ENCODE measurements at places on chromosomes 6 and 20. TPM values are rescaled to one million over a fixed set of nuclear protein-coding genes. Genes with fewer than 3 reads are reported as not detected.

GRCh38 chr6:38933426-38933825 is 115.2 kb upstream of the GLP1R start:
- no peaks in the 10 kb centered on the region for H3K4me1 ChIP-seq
- H3K27ac ChIP-seq, result no peak overlapping the region
- no peak overlapping the region for H3K4me3 ChIP-seq
- no peaks in the 10 kb centered on the region for H3K36me3 ChIP-seq

Gene PACRG
- total RNA-seq, result not detected

- no peaks in the 10 kb centered on the region for H3K4me1 ChIP-seq
- H3K4me3 ChIP-seq, result no peak overlapping the region
- H3K27ac ChIP-seq, result no peak overlapping the region
- H3K36me3 ChIP-seq, result no peaks in the 10 kb centered on the region
These were observed 323.2 kb upstream of the MAN1A1 start for GRCh38 chr6:119672725-119673124.

DNA sequence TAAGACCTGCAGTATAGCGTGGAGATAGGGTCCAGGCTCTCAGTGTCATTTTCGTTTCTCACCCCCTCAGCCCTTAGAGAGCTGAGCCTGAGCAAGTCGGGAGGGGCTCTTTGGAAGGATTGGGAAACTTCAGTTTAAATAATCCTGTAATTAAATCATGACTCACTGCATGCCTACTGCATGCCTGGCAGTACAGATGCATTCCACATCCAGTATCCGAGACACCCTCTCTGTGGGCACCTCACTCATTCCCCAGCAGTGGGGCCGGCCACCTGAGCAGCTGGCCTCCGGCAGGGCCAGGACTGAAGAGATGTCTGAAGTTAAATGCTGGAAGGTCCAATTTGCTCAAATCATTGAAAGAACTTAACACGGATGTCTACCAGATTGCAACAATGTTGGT is 316.6 kb downstream of the THBS2 start:
- no peak overlapping the region for H3K27ac ChIP-seq
- peaks cover 30% of the 10 kb centered on the region for H3K27me3 ChIP-seq
- no peaks in the 10 kb centered on the region for H3K36me3 ChIP-seq
- no peak overlapping the region for H3K4me3 ChIP-seq

Gene TGM2
- not detected for total RNA-seq

DNA sequence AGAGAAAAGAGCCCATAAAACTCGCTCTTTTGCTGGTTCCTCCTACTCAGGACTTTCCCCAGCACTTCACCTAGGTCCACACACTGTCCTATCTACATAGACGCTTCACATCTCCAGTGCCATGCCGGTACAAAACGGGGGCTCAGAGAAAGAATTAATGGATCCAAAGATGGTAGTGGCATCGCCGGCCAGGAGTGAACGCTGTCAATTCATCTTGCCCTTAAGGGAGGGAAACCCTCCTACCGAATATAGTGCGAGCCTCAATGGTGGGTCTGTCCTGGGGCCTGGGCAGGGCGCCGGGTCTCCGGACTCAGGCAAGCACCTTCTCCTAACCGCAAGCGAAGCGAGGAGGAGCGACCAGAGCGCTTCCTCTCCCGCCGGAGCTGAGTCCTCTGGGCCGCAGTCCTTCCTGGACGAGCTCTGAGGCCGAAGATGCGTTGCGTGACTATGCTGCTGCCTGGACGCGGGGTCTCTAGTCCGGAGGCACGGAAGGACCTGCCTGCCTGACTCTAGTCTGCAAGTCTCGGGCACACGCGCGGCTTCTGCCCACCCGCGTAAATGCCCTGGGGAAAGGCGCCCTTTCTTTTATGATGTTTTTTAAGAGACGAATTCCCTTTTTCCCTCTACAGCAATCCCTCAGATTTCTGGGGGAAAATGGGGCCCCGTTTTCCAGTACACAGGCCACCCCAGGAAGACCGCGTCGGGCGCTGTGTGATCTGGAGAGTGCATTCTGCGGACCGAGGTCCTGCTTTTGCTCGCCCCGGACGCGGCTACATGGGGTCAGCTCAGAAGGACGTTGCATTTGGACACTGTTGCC is 100.1 kb upstream of the PRDM1 start:
- H3K4me3 ChIP-seq, result peak overlapping the region; percentile 30
- H3K27ac ChIP-seq, result no peak overlapping the region
- no peak for DNase-seq
- H3K4me1 ChIP-seq, result peaks cover 9% of the 10 kb centered on the region

GRCh38 chr20:43590392-43591303 is at the start of gene IFT52:
IFT52 (plus strand) TSS chr20:43590937; CDS start chr20:43594699, 3,762 bp downstream.
- peaks cover 13% of the 10 kb centered on the region for H3K4me1 ChIP-seq
- peak within 1 kb of the TSS; percentile 93 for H3K27ac ChIP-seq
- no peaks in the 10 kb centered on the region for H3K27me3 ChIP-seq
- peak within 1 kb of the TSS; percentile 82 for H3K4me3 ChIP-seq

GRCh38 chr6:148432462-148433195 is 90.0 kb downstream of the SASH1 start:
- H3K36me3 ChIP-seq, result no peaks in the 10 kb centered on the region
- no peak overlapping the region for H3K4me3 ChIP-seq
- no peak overlapping the region for H3K27ac ChIP-seq

- H3K4me3 ChIP-seq, result peak overlapping the region; percentile 87
- H3K4me1 ChIP-seq, result peaks cover 56% of the 10 kb centered on the region
- H3K36me3 ChIP-seq, result peaks cover 20% of the 10 kb centered on the region
These were observed 371 bp downstream of the HMGN4 start for GRCh38 chr6:26538572-26538902.

DNA sequence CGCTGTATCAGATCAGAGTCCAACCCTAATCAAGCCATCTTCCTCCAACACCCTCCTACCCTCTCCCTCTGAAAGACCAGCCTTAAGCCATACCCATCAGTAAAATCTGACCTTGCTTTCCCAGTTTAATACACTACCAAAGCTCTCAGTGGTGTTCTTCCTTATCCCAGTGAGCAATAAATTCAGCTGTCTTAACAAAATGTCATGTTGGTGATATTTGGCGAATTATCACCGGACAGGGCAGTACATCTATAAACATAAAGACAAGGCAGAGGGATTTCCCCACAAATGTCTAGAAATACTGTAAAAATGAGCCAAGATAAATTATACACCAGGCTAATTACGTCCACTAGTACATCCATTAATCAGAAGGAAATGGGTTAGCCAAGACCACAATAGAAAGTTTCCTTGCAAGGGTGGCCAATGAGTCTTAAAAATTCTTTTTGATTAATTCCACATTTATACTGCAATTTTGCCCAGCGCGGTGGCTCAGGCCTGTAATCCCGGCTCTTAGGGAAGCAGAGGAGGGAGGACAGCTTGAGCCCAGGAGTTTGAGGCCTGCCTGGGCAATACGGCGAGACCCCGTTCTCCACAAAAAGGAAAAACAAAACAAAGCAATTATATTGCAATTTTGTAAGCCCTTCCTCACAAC is 905 bp downstream of the RARS2 start:
- DNase-seq, result no peak
- H3K4me3 ChIP-seq, result peak overlapping the region; percentile 90
- peak overlapping the region; percentile 83 for H3K27ac ChIP-seq
- no peaks in the 10 kb centered on the region for H3K27me3 ChIP-seq
- H3K4me1 ChIP-seq, result peaks cover 61% of the 10 kb centered on the region

Gene ATF6B
- total RNA-seq, result 68.2 TPM

DNA sequence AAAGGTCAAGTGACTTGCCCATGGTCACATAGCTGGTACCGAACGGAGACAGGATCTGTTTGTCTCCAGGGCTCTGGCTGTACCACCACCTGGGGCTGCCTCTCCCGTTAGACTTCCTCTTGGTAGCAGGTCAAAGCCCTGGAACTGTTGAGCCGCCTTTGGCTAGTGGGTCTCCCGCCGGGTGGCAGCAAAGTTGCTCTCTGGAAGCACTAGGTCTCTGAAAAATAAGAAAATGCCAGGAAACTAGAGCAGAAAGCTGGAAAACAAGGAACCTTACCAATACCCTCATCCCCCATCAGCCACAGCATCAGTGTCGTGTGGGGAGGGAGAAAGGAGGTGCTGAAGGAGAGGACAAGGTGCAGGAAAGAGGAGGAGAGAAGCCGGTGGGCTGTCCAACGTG is 291.0 kb upstream of the SUPT3H start:
- no peak overlapping the region for H3K4me3 ChIP-seq
- H3K27ac ChIP-seq, result no peak overlapping the region
- DNase-seq, result no peak
- H3K4me1 ChIP-seq, result peaks cover 14% of the 10 kb centered on the region
- peaks cover 1% of the 10 kb centered on the region for H3K36me3 ChIP-seq
- peaks cover 9% of the 10 kb centered on the region for H3K27me3 ChIP-seq

Gene SYNDIG1
- total RNA-seq, result not detected

- peaks cover 4% of the 10 kb centered on the region for H3K4me1 ChIP-seq
- no peak overlapping the region for H3K27ac ChIP-seq
- H3K36me3 ChIP-seq, result no peaks in the 10 kb centered on the region
- DNase-seq, result no peak
These were observed 4.8 kb downstream of the TGM6 start for GRCh38 chr20:2385496-2385895.

Gene PRSS16
- total RNA-seq, result 1.3 TPM

Gene KIF25
- total RNA-seq, result not detected

Gene VARS1
- total RNA-seq, result 161 TPM

Gene TINAG
- not detected for total RNA-seq

GRCh38 chr6:2876210-2877056 is 26.7 kb downstream of the SERPINB9 start:
- peak overlapping the region; percentile 80 for H3K27ac ChIP-seq
- H3K27me3 ChIP-seq, result no peaks in the 10 kb centered on the region
- peaks cover 7% of the 10 kb centered on the region for H3K36me3 ChIP-seq
- DNase-seq, result no peak
- peaks cover 80% of the 10 kb centered on the region for H3K4me1 ChIP-seq
- H3K4me3 ChIP-seq, result peak overlapping the region; percentile 75

- H3K36me3 ChIP-seq, result no peaks in the 10 kb centered on the region
- peaks cover 3% of the 10 kb centered on the region for H3K4me1 ChIP-seq
- no peak for DNase-seq
- no peak overlapping the region for H3K27ac ChIP-seq
- H3K27me3 ChIP-seq, result no peaks in the 10 kb centered on the region
These were observed 52.8 kb upstream of the FILIP1 start for GRCh38 chr6:75546381-75546780.

- H3K36me3 ChIP-seq, result no peaks in the 10 kb centered on the region
- peaks cover 3% of the 10 kb centered on the region for H3K27me3 ChIP-seq
- no peaks in the 10 kb centered on the region for H3K4me1 ChIP-seq
- H3K27ac ChIP-seq, result no peak overlapping the region
These were observed 609 bp downstream of the MYL9 start for GRCh38 chr20:36541768-36542488.

GRCh38 chr6:56383160-56383559 is 135.8 kb upstream of the COL21A1 start:
- no peaks in the 10 kb centered on the region for H3K27me3 ChIP-seq
- H3K27ac ChIP-seq, result no peak overlapping the region
- no peak for DNase-seq
- no peak overlapping the region for H3K4me3 ChIP-seq
- no peaks in the 10 kb centered on the region for H3K4me1 ChIP-seq

DNA sequence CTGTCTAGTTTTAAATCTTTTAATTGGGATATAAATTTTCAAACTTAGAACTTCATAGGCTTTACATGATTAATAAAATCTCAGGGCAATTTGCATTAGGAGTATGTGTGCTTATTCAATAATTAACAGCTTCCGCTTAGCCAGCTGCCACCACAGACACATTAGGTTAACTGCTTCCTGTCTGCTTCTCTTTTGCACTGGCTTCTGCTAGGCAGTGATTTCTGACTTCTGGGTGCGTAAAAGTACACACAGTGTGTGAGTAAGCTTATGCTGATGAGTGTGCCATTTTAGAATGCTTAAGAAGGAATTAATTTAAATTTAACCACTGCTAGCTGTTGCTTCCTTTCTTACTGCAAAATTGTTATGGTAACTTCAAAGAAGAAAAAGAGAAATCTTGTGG is 73.9 kb downstream of the F13A1 start:
- no peak for DNase-seq
- H3K27ac ChIP-seq, result no peak overlapping the region
- peaks cover 22% of the 10 kb centered on the region for H3K27me3 ChIP-seq
- H3K4me3 ChIP-seq, result no peak overlapping the region
- no peaks in the 10 kb centered on the region for H3K36me3 ChIP-seq

- no peaks in the 10 kb centered on the region for H3K36me3 ChIP-seq
- no peak overlapping the region for H3K27ac ChIP-seq
- no peak for DNase-seq
- H3K4me1 ChIP-seq, result no peaks in the 10 kb centered on the region
- peaks cover 9% of the 10 kb centered on the region for H3K27me3 ChIP-seq
- H3K4me3 ChIP-seq, result no peak overlapping the region
These were observed 162.4 kb downstream of the FRK start for GRCh38 chr6:115898246-115898645.

DNA sequence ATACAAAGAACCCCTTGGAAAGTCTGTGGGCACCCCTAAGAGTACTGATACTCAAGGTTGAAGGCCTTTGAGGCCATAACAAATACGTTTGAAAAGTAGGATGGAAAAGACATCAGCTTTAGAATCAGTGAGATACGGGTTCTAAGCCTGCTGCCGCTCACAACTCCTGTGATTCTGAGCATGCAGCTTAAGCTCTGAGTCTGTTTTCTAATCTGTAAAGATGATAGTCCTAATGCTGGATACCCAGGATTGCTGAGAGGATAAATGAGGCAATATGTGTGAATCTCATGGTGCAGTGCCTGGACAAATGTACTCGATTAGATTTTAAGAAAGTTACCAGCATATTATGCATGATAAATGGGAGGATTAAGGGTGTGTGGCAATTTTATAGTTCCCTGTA is 321.0 kb upstream of the HSF2 start:
- no peak overlapping the region for H3K4me3 ChIP-seq
- DNase-seq, result no peak
- H3K4me1 ChIP-seq, result no peaks in the 10 kb centered on the region
- no peaks in the 10 kb centered on the region for H3K36me3 ChIP-seq
- H3K27ac ChIP-seq, result no peak overlapping the region

Gene SLC17A3
- not detected for total RNA-seq

Gene PRR18
- total RNA-seq, result not detected

- no peak overlapping the region for H3K4me3 ChIP-seq
- DNase-seq, result no peak
- H3K36me3 ChIP-seq, result peaks cover 10% of the 10 kb centered on the region
- no peak overlapping the region for H3K27ac ChIP-seq
These were observed 51.2 kb downstream of the ISM1 start for GRCh38 chr20:13271977-13272975.

Gene CYP24A1
- not detected for total RNA-seq

Gene NKX2-2
- total RNA-seq, result not detected

Measured in activated naive CD4-positive, alpha-beta T cell treated with anti-CD3 and anti-CD28 coated beads for 36 hours (primary cell).